ENCODE measurements at places on chromosomes 5 and 9.

DNA sequence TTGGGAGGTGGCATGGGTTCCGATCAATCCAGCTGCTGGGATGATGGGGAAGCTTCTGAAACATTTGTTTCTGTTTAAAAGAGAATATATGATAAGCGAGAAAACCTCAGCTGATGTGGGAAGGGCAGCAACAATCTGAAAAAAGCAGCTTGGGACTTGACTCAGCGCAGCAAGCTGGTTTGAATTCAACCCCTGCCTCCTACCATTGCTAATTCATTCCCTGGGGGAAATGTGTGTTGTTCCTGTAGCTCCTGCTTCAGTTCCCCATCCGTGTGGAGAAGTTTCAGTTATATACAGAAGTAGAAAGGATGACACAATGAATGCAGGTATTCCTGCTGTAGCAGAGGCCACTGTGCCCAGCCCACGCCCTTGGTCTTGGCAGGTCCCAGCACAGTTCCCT lies 145.1 kb downstream of the NXNL2 start:
- DNase-seq: no peak

DNA sequence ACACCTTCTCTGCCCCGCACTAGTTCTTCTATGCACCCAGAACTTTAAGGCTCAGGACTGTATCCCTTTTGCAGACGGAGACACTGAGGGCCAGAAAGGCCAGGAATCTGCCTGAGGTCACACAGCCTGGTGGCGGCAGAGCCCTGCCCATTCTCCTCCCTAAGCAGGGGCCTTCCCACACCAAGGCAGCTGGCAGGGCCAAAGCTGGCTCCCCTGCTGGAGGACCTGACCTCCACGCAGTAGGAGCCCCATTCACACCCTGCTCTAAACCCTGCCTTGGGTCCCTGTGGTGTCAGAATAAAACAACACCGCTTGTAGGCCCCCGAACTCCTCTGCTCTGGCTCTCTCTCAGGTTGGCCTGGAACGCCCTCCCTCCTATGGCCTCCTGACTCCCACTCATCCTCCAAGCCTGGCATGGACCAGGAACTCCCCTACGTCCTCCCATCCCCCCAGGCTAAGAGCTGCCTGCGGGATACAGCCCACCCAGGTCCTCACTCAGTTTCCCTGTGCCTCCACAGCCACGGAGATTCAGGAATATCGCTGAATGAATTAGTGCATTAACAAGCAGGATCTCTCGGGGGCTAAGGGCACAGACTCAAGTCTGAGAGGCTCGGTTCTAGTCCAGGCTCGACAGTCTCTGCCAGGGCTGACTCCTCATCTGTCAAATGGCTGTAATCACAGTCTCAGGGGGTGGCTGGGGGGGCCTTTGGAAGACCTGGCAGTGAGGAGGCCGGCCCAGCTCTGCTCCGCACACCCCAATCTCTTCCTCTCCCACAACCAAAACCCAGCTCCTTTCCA lies 2.8 kb downstream of the ST6GALNAC6 start:
- no peak for DNase-seq

GRCh38 chr5:149837680-149838269 lies 106.8 kb downstream of the PDE6A start:
- DNase-seq: no peak

- DNase-seq: no peak
Measured at GRCh38 chr5:34686762-34687268, 30.7 kb downstream of the RAI14 start.

DNA sequence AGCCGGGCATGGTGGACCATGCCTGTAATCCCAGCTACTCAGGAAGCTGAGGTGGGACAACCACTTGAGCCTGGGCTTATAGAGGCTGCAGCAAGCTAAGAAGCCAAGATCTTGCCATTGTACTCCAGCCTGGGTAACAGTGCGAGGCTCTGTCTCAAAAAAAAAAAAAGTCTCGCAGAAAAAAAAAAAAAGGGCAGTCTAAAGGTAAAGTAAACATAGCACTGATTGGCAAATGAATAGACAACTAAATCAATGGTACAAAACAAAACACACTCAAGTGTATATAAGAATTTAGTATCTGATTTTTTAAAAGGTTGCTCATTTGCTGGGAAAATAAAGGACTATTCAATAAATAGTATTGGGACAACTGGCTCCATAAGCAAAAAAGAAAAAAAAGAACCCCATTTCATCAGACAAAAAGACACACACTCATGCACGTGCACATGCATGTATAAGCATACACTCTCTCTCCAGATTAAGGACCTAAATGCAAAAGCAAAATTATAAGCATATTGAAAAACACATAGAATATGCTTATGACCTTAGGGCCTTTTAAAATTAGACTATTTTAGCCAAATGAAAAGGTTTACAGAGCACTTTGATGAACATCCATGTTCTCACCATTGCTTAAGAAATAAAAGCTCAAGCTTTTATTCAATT lies 5.7 kb downstream of the IL6ST start:
- DNase-seq: no peak

- no peak for DNase-seq
Measured at GRCh38 chr5:127757576-127757975, 54.4 kb downstream of the CCDC192 start.

DNA sequence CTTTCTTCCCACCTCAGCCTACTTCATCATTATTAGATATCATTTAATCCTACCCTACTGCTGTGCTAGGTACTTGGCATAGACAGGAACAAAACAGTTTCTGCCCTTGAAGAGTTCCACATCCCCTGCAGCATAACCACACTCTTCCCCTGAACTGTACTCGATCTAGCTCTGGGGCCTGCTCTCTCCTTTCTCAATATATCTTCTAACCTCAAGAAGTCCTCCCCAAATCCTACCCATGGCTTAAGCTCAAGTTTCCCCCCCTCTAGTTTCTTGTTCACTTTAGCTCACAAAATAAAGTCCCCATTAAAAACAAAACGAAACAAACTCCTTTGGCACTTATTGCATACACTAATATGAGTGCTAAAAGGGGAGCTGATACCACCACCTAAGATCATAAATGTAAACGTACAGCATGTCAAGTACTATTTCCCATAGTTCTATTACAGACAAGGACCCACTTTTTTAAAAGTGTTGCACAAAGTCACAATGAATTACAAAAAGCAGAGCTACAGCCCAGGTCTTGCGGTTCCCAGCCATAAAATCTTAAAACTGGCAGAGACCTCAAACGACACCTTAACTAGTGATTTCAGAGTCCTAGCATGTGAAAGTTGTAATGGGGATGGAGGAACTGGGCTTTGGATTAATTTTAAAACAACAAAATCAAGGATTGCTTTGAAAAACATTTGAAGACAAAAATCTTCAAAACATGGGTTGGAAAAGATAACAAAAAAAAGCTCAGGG lies 80.7 kb downstream of the PTPDC1 start:
- DNase-seq: no peak

GRCh38 chr5:175285261-175285660 lies 158.7 kb downstream of the DRD1 start:
- no peak for DNase-seq

DNA sequence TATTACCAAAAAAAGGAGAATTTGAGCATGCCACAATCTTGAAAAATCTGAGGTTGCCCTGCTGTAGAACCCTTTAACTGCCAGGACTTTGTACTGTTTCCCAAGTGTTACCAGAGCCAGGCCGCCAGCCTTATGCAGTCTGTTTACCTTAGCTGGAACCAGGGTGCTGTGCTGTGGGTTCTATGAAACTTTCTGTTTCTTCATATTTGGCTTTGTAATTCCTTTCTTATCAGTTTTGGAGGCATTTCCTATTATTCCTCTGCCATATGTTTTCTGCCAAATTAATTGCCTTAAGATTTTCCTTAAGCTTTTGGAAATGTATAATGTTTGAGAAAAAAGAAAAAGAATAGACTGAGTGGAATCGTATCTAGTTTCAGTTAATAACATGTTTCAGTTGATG lies 2.1 kb downstream of the S1PR3 start:
- no peak for DNase-seq

- no peak for DNase-seq
Measured at GRCh38 chr9:4287886-4288588, 11.8 kb downstream of the GLIS3 start.

GRCh38 chr9:91428436-91428835 lies 4.8 kb upstream of the NFIL3 start:
- no peak for DNase-seq

DNA sequence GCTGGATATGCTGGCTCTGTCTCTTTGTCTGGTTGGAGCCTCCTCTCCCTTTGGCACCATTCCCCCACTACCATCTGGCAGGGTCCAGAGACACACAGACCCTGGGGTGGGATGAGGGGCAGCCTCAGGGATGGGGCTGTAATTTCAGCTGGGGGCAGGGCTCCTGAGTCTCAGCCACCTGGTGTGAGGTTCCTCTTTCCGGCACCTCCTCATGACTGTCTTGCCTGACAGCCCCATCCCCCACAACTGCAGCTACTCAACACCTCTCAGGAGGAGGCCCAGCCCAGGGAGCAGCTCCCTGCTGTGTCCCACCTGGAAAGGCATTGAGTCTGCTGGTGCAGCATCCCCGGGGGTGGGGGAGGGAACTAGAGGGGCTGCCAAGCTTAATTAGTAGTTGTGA lies 11.7 kb upstream of the RPS14 start:
- no peak for DNase-seq

- no peak for DNase-seq
Measured at GRCh38 chr9:98610211-98610610, 98.5 kb downstream of the GABBR2 start.

DNA sequence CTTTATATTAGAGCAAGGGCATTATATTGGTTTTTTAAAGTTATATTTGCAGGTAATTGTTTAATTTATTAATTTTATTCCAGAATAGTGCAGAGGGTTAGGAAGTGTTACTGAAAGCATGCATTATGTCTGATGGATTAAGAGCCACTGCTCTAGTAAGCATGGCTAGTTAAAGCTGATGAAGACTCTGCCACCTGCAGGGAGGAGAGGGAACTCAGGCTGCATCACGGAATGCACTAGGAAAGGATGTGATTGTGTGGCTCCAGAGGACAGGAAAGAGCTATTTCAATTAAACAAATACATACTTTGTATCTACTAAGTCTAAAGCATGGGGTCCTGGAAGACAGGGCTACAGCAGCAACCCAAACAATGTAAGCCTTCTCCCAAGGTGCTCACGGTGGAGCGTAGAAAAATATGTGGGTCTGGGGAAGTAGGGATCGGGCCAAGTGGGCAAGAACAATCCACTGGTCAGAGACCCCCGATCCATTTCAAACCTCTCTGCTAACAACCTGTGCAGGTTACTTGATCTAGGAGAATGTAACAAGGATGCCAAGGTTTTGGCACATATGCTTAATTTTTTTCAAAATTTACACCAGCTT lies 15.3 kb upstream of the GRXCR2 start:
- no peak for DNase-seq

DNA sequence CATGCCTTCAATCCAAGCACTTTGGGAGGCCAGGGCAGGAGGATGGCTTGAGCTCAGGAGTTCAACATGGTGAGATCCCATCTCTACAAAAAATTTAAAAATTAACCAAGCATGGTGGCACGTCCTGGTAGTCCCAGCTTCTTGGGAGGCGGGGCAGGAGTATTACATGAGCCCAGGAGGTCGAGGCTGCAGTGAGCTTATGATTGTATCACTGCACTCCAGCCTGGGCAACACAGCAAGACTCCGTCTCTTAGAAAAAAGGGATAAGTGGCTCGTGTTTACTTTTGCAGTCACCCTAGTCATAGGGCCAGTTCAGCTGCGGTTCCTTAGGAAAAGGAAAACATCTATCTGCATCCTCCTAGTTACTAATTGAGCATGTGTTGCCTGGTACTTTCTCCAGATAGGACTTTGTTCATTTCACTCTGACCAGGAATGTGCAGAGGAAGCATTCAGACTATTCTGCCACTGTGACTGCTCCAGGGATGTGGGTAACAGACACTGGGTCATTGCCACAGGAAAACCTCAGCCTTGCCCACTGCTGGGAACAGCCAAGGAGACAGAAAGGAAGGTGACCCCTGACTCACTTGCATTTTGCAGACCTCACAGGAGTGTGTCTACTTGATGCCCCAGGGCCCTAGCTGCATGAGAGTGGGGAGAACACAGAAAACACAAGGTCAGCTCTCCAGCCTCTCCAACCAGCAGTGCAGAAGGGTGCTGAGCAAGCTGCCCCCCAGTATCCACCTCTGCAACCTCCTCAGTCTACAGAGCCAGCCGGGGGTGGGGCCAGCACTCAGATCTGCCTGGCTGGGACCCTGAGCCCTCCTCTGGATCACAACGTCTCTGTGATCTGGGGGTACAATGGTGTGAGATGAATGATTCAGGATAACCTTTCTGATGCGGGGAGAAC lies 33.9 kb upstream of the ALDH1B1 start:
- no peak for DNase-seq

DNA sequence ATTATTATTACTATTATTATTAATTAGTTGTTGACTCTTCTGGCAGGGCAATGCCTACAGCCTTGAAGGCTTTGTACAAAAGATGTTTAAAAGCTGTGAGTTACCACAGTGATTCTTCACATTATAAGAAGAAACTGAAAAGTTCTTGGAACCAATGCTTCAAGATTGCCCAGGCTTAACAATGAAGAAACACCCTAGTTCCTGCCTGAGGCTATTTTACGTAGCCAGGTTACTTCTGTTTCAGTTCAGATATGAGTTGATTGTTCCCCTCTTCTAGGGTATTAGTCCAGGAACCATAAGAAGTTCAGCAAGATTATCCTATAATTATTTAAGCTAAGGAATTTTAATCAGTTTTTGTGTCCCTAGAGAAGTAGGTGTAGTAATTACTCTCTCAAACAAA lies 154.6 kb upstream of the CDH12 start:
- DNase-seq: no peak

DNA sequence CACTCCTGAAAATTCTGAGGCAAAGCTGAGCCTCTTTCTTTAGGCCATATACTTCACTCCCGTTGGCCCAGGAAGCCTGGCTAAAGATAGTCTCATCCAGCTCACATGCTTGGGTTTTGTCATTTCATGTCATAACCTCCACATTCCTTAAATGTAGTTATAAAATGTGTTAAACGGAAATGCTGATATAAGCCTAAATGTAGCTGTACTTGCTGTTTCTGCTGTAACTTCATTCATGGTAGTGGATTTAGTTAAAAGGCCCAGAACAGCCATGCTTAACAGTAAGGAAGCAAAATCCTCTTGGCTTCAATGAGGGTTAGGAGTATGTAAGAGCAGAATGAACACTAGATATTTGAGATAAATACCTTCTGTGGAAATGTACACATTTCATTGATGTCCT lies 135.8 kb upstream of the TMEM161B start:
- DNase-seq: no peak

DNA sequence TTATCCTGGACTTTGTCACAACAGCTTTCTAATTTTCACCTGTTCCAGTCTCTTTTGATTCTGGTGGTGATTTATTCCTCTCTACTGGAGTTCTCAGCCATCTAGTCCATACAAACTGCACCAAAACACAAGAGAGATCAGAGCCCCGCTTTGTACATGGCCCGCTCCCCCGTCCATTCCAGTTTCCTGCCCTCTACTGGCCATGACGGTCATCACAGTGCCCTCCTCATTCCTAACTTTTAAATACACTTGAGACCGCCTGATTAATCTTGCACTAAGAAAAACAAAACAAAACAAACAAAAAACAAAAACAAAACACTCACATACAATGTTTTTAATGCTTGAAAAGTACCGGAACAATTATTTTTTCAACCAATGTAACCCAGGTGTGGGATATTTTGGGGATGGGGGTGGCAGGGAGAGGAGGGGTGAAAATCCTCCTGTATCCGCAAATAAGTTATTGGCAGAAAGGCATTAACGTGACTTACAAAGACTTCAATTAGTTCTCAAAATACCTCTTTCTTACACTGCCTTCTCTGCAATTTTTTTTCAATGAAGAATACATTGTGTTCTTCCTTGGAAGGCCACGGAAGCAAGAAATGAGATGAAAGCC lies 84.8 kb upstream of the PAM start:
- no peak for DNase-seq

GRCh38 chr5:36273809-36274526 lies 27.7 kb downstream of the RANBP3L start:
- no peak for DNase-seq
